H9 (cell line): ENCODE measurements at places on chromosomes 7 and 10. TPM values are rescaled to one million over a fixed set of nuclear protein-coding genes. Genes with fewer than 3 reads are reported as not detected.

The ANKRD61 gene
- total RNA-seq = 0.24 TPM in 1 of 2 replicates, not detected in the other

The HYAL4 gene
- total RNA-seq = not detected in 2 replicates

The LIPK gene
- not detected in 2 replicates for total RNA-seq

The STK31 gene
- total RNA-seq = 0.24 and 0.33 TPM in 2 replicates

The JAZF1 gene
- total RNA-seq = 7.6 and 9.1 TPM in 2 replicates
